ENCODE measurements at places on chromosomes 12 and 14.

DNA sequence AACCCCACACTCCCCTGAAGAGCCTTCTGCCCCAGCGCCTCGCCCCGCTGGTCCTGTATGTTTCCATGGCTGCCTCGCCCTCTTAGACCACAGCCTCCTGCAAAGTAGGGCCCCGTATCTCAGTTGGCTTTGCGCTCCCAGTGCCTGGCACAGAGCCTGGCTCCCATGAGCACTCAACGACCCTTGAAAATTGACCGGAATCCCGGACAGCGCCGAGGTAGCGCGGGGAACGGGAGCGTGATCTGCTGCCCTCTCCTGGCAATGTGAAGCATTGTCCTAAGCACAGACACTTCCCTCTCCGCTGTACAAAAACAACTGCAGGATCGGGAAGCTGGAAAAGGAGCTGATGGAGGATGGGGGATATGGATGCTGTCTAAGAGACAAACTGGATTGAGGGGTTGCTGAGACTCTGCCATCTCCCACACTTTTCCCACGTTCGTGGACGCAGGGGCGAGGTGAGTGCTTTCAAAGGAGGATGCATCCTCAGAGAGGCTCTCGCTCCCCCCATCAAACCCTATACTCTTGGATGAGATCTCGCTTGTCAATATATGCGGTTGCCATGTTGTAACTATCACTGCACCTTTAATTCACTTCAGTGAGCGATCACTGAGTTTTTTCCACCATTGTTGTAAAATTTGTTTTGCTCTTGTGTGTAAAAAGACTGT, 10.7 kb upstream of the FKBP4 start:
- peak; percentile 65 for DNase-seq

GRCh38 chr12:12807970-12808702, 5.0 kb upstream of the DDX47 start:
- no peak for DNase-seq

DNA sequence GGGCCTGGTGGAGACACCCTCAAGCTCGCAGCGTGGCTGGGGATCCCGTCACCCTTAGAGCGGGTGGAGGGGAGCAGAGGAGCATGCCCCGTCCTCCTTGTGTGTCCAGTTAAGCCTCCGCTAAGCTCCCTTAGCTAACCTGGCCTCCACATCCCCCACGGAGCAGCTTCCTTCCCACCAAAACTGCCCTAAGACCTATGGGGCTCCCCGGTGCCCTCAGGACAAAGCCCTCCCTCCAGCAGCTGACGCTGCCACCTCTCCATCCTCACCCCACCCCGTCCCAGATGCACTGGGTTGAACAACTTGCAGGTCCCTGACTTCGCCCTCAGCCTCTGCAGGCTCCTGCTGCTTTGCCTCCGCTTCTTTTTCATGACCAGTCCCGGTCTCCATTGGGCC, 4.0 kb downstream of the AHNAK2 start:
- no peak for DNase-seq

DNA sequence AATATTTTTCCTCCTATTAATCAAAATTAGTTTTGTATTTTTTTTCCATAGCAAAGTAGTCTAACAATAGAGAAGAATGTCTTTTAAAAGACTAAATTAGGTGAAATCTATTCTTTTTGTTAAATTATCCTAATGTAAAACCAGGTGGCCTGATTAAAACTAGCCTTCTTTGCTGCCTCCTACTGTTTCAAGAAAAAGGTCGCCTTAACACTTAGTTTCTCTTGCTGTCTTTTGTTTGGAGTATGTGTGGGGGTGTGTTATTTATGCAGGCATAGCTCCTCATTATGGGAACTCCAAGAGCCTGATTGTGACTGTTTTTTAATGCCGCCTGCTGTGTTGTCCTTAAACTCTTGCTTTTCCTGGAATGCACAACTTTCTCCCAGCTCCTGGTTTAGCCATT, 855.3 kb downstream of the DIO2 start:
- no peak for DNase-seq

DNA sequence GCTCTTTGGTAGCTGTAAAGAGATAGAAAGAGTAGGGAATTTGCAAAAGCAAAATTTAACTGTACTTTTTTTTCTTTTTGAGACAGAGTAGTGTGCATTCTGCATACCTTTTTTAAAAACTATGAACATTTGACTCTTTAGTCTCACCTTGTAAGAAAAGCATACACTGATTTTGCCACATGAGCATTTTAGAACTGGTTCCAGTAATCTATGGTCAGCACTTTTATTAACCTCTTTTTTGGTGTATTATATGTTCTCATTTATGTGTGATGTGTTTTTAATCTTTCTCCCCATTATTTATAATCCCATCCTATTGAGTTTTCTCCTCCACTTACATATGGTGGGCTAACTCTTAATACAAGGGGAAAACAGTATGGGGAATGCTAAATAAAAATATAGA, 1111.4 kb downstream of the FLRT2 start:
- no peak for DNase-seq

DNA sequence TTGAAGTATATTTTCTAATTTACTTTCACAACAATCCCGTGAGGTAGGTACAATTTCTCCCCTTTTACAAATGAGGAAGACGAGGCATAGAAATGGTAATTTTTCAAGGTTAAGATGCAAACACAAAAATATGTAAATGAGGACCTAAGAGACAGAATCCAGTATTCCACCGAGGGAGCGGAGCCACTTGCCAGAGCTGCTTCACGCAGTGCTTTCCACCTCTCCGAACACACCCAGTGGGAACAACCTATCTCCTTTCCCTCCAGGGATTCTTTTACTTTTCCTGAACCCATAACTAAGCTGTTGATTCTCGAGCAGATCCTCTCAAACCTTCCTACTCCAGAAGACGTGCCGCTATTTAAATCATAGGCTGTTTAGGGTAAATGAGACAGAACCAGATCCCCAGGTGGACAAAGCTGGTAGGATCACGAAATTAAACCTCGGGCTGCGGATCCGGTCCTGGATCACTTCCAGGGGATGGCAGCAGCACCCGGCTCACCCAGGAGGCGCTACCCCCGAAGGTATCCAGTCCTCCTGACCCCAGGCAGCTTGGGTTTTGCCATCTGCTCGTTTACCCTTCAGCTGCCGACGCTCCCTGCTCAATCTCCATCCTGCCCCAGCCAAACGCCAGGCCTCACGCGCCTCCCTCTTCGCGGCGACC, 1.5 kb downstream of the DDHD1 start:
- DNase-seq = peak; percentile 54

- DNase-seq = peak; percentile 83
These were observed 68.2 kb upstream of the ETV6 start for GRCh38 chr12:11581179-11581755.

GRCh38 chr14:75446447-75446846, 18.6 kb downstream of the JDP2 start:
- DNase-seq = no peak

DNA sequence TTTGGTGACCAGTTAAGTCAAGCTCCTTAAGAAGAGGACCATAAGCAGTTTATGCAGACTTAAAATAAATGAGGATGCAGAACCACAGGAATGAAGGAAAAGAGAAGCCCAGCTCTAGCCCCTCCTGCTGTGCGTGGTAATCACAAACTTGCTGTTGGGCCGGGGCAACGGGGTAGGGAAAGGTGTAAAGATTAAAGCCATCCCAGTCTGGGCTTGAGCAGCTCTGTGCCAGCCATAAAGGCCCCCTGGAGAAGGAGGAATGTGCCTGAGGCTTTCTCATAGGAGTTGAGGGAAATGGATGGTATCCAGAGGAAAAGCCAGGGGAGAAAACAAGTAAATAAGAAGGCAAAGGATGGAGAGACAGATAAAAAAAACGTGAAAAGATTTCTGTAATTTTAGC, 25.1 kb downstream of the TEP1 start:
- DNase-seq = no peak

DNA sequence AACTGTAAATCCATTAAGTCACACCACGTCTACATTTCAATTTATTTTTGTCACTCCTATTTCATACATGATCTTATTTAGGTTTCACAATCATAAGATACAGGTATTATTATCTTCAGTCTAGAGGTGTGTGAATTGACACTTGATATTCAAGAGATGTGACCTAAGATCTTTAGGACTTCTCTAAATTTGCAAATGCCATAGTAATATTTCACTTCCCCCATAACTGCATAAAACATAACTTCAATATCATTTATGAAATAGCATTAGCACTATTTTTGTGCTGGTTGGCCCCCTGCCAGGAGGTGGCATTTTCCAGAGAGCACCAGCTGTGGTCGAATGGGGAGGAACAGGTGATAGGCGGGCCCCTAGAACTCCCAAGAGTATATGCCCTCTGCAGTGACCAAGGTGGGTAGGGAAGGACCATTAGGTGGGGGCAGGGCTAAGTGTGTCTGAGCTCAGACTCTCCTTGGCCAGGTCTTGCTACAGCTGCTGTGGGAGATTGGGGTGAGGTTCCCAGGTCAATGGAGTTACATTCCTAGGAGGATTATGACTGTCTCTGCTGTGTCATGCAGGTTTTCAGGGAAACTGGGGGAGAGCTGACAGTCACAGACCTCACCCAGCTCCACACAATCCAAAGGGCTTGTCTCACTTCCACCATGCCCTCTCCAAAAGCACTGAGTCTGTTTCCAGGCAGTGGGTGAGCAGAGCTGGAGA, 49.2 kb upstream of the ERGIC2 start:
- DNase-seq = no peak

Data from ACHN (cell line).